ENCODE measurements at places on chromosomes 2 and 18.

- no peak for DNase-seq
Measured at GRCh38 chr2:86214503-86214832, 15.2 kb downstream of the MRPL35 start.

GRCh38 chr18:36035253-36035652 is 32.1 kb downstream of the RPRD1A start:
- DNase-seq: no peak

GRCh38 chr2:239685556-239685955 is 284.7 kb upstream of the HDAC4 start:
- DNase-seq: no peak

DNA sequence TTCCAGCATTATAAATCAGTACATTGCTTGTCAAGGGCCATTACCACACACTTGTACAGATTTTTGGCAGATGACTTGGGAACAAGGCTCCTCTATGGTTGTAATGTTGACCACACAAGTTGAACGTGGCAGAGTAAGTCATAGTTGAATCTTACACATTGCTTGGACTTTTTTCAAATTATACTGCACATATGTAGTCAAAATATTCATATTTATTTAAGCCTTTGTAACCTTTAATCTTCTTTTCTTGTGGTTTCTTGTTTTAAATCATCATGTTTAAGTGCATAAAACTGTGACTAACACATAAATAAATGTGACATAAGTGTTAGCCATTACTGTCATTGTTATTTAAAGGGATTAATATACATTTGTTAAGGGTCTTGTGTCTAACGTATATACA is 52.1 kb upstream of the EPB41L5 start:
- no peak for DNase-seq

- no peak for DNase-seq
Measured at GRCh38 chr2:65613968-65614555, 181.7 kb upstream of the SPRED2 start.

GRCh38 chr2:127913808-127914457 is 28.2 kb upstream of the AMMECR1L start:
- DNase-seq: no peak

DNA sequence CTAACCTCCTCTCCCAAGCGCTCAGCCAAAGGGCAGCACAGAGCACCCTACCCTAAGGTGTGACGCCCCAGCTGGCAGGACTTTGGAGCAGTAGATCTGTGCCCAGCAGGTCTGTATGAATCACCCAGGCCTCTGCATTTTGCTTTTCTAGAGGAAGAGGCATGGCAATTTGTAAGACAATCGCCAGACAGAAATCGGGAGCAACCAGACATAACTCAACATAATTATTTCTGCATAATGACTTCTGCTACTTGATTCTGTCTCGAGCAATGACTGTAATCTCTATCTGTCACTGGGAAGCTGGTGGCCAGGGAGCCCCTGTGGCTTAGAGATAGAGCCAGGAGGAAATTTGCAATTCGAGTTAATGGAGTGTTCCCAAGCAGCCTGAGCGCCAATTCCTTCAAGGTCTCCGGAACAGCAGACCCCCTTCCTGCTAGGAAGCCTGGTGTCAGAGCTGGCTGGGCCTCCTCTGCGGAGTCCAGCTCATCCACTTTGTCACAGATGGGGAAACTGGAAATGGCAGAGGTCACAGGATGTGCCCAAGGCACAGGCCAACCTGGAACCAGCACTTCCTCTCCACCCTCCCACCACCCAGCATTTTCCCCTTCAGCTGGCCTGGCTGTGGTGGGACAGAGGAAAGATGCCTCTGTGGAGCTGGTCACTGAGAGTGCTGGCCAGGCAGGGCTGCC is 55.0 kb downstream of the ODC1 start:
- no peak for DNase-seq

DNA sequence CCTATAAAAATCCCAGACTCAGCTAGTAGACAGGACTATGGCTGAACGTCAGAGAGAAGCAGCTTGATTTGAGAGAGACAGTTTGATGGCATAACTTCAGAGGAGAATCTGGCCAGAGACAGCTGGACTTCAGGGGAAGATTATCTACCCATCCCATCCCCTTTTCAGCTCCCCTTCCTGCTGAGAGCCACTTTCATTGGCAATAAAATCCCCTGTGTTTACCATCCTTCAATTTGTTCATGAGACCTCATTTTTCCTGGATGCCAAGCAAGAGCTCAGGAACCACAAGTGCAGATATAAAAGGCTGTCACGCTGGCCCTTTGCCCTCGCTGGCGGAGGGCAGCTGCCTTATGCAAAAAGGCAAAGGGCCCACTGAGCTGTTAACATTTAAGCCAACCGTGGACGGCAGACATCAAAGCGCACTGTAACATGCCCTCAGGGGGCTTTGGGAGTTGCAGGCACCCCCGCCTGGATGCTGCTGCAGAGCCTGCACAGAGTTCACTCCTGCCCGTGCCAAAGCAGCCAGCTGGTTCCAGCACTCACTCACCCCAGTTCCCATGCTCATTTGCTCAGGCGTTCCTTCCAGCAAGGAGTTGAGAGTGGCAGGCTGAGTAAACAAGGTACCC is 164.3 kb upstream of the PGAP1 start:
- no peak for DNase-seq

- no peak for DNase-seq
Measured at GRCh38 chr2:128501006-128501690, 182.5 kb upstream of the HS6ST1 start.

- peak; percentile 47 for DNase-seq
Measured at GRCh38 chr2:177753682-177754491, 318.7 kb downstream of the PDE11A start.

- no peak for DNase-seq
Measured at GRCh38 chr2:17899871-17900270, 21.4 kb downstream of the KCNS3 start.

DNA sequence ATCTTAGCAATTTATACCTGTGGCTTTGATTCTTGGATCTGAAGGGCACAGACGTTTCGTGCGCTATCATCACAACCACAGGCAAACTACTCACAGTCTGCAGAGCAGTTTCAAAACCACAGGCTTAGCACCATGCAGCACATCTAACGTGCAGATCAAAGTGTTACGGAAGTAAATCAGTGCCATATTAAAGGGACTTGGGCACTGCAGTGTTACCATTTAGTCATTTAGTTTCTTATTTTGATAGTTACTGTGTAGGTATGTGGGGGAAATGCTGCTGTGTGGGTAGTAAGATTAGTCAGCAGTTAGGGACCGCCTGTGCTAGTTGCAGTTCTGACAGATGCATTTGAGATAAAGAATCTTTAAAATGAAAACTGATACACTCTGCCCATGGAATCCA is 384.0 kb downstream of the NBAS start:
- DNase-seq: peak; percentile 18

Measured in natural killer cell (primary cell).